ENCODE measurements at places on chromosomes 6 and 20. TPM values are rescaled to one million over a fixed set of nuclear protein-coding genes. Genes with fewer than 3 reads are reported as not detected.

Gene BPIFA1
- total RNA-seq = not detected

Gene ATF6B
- total RNA-seq = 30.1 TPM

Gene SNX9
- 44.0 TPM for total RNA-seq

Gene RSPH9
- 0.09 TPM for total RNA-seq

Gene TRIM38
- total RNA-seq = 2.3 TPM

Gene TFAP2A
- 0.29 TPM for total RNA-seq

Gene SLC17A2
- not detected for total RNA-seq

Gene HCK
- total RNA-seq = 14.8 TPM

Gene CYP39A1
- 5.2 TPM for total RNA-seq

Gene UNC5CL
- 0.28 TPM for total RNA-seq

- no peak overlapping the region for H3K27ac ChIP-seq
- no peaks in the 10 kb centered on the region for H3K27me3 ChIP-seq
- H3K4me1 ChIP-seq = no peaks in the 10 kb centered on the region
- no peak for DNase-seq
These were observed 69.1 kb downstream of the SLC35F1 start for GRCh38 chr6:117976030-117976651.

- no peaks in the 10 kb centered on the region for H3K27me3 ChIP-seq
- H3K4me3 ChIP-seq = no peak overlapping the region
- DNase-seq = no peak
- H3K4me1 ChIP-seq = no peaks in the 10 kb centered on the region
- no peaks in the 10 kb centered on the region for H3K36me3 ChIP-seq
These were observed 564.0 kb downstream of the CD109 start for GRCh38 chr6:74259981-74260380.

- H3K4me1 ChIP-seq = no peaks in the 10 kb centered on the region
- H3K36me3 ChIP-seq = no peaks in the 10 kb centered on the region
- H3K27me3 ChIP-seq = no peaks in the 10 kb centered on the region
- no peak overlapping the region for H3K4me3 ChIP-seq
- no peak for DNase-seq
- H3K27ac ChIP-seq = no peak overlapping the region
These were observed 589.9 kb downstream of the PHF3 start for GRCh38 chr6:64225503-64225902.

DNA sequence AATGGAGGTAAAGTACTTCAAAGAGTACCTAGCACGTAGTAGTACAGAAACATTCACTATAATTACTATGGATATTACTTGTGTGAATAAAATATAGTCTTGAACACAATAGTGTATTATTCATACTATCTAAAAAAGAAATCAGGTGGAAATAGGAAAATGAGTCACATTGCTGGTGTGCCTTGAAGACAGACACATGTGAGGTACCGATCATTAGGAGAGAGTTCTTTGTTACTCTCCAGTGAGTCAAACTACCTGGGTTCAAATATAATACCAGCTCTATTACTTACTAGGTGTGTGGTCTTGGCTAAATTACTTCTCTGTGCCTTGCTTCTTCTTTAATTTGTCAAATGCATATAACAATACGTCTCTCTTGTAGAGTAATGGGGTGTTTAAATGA is 50.8 kb upstream of the BEND6 start:
- no peak overlapping the region for H3K4me3 ChIP-seq
- peaks cover 3% of the 10 kb centered on the region for H3K4me1 ChIP-seq
- no peaks in the 10 kb centered on the region for H3K36me3 ChIP-seq
- no peak for DNase-seq

DNA sequence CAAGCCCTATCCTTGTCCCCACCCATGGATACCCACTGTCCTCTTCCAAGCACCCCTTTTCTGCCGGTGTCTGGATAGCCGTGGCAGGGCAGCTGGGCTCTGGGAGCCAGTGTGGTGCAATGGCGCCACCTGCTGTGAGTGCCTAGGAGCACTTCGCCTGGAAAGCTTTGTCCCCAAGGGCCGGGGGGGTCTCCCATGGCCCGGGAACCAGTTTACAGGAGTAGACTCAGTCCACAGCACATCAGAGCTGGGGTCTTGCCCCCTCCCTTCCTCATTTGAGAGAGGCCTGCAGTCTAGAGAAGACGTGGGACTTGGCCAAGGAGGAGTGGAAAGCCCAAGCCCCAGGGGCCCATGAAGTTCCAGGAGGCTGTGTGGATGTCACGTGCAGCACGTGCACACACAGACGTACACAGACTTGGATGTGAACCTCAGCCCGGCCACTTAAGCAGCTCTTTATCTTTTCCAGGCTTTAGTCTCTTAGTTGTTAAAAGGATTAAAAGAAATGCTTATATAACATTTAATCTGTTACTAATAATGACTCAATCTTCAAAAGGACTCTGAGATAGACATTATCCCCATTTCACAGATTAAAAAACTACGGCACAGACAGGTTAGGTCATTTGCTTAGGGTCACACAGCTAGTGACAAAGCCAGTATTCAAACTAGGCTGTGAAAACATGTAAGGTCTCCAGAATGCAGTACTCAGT is 40.9 kb upstream of the CDH22 start:
- peaks cover 14% of the 10 kb centered on the region for H3K4me1 ChIP-seq
- no peaks in the 10 kb centered on the region for H3K27me3 ChIP-seq
- no peak overlapping the region for H3K4me3 ChIP-seq
- DNase-seq = peak; percentile 41

DNA sequence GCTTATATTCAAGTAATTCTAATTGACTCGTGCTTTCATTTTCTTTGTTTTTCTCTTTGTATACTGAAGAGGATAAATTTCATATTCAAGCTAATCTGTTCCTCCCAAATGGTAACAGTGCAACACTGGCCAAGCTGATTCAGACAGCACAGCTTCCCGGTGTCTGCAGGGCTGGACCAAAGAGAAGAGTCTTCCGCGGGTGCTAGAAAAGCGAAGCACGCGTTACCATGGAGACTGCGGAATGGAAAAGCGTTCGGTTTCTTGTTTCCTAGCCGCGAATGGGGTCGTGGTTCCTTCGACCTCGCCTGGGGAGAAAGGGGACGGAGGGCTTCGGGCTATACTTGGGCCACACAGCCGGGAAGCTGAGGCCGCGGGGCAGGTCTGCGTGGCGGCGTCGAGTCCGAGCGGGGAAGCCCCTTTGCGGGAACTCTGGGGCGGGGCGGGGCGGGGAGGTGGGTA is 6.2 kb upstream of the ZNF311 start:
- H3K27ac ChIP-seq = peak overlapping the region; percentile 17
- no peak for DNase-seq
- H3K36me3 ChIP-seq = no peaks in the 10 kb centered on the region
- H3K4me3 ChIP-seq = peak overlapping the region; percentile 50

- no peak for DNase-seq
- no peaks in the 10 kb centered on the region for H3K36me3 ChIP-seq
- H3K27me3 ChIP-seq = no peaks in the 10 kb centered on the region
- H3K27ac ChIP-seq = no peak overlapping the region
These were observed 238.7 kb upstream of the PRDM1 start for GRCh38 chr6:105847433-105847832.

- H3K27ac ChIP-seq = no peak overlapping the region
- H3K36me3 ChIP-seq = peaks cover 3% of the 10 kb centered on the region
- H3K4me3 ChIP-seq = no peak overlapping the region
- DNase-seq = no peak
- H3K4me1 ChIP-seq = peaks cover 26% of the 10 kb centered on the region
These were observed 852 bp upstream of the TFEB start for GRCh38 chr6:41736186-41736733.

DNA sequence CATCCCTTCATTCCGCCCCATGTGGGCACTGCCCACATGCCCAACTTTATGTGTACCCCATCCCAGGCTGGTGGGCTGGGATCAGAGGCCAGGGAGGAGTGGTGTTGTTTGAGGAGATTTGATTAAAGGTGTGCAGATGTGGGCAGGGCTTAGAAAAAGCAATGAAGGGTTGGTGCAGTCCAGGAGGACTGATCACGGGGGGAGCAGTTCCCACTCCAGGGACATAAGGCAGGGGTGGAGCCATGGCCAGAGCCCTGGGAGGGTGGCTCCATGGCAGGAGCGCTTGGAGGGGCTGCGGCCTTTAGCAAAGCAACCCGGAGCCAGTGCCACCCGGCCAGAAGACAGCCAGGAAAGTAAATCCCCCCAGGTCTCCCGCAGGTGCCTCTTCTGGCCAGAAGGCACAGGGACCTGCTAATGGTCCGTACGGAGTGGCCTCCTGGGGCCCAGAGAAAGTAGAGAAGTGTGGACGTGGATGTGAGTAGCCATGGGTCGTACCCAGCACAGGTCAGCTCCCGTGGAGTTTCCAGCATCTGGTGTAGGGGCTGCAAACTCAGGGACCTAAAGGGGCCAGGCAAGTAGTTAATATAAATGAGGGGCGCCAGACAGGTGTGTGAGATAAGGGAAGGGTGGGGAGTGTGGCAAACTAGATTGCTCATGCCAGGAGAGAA is 62.1 kb upstream of the APCDD1L start:
- no peaks in the 10 kb centered on the region for H3K4me1 ChIP-seq
- no peaks in the 10 kb centered on the region for H3K36me3 ChIP-seq

- no peaks in the 10 kb centered on the region for H3K27me3 ChIP-seq
- H3K4me1 ChIP-seq = no peaks in the 10 kb centered on the region
- no peak for DNase-seq
- no peak overlapping the region for H3K27ac ChIP-seq
- H3K36me3 ChIP-seq = no peaks in the 10 kb centered on the region
- H3K4me3 ChIP-seq = no peak overlapping the region
These were observed 40.3 kb upstream of the ARMC2 start for GRCh38 chr6:108807928-108808327.

GRCh38 chr6:72182337-72183246 is 296.2 kb downstream of the RIMS1 start:
- H3K36me3 ChIP-seq = no peaks in the 10 kb centered on the region
- H3K4me1 ChIP-seq = peaks cover 7% of the 10 kb centered on the region
- DNase-seq = no peak
- H3K4me3 ChIP-seq = peak overlapping the region; percentile 46
- H3K27ac ChIP-seq = no peak overlapping the region

- no peak for DNase-seq
- H3K4me1 ChIP-seq = no peaks in the 10 kb centered on the region
- no peak overlapping the region for H3K27ac ChIP-seq
- H3K36me3 ChIP-seq = no peaks in the 10 kb centered on the region
These were observed 19.1 kb upstream of the SPTLC3 start for GRCh38 chr20:12989586-12990115.

GRCh38 chr20:38825901-38826625 is 20.6 kb downstream of the PPP1R16B start:
- H3K36me3 ChIP-seq = no peaks in the 10 kb centered on the region
- no peaks in the 10 kb centered on the region for H3K27me3 ChIP-seq
- H3K27ac ChIP-seq = no peak overlapping the region
- peaks cover 40% of the 10 kb centered on the region for H3K4me1 ChIP-seq
- no peak overlapping the region for H3K4me3 ChIP-seq
- no peak for DNase-seq

GRCh38 chr6:51016489-51016888 is 197.8 kb downstream of the TFAP2B start:
- no peaks in the 10 kb centered on the region for H3K27me3 ChIP-seq
- no peaks in the 10 kb centered on the region for H3K4me1 ChIP-seq
- H3K27ac ChIP-seq = no peak overlapping the region
- no peak overlapping the region for H3K4me3 ChIP-seq
- no peaks in the 10 kb centered on the region for H3K36me3 ChIP-seq

DNA sequence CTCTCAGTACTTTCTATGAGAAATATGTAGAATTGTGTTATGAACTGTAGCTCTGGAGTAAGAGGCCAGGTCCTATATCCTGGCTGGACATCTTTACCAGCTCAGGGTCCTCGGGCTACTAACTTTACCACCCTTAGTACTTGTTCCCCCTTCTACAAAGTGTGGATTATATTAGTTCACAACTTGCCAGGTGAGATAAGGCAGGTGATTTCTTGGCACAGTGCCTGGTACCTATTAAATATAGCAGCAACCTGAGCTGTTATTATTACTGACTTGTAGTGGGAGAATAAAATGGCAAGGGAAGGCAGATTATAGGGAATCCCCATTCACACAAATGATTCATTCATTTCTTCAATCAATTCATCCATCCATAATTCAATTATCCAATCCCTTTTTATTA is 150.1 kb downstream of the DOK5 start:
- no peak for DNase-seq
- H3K36me3 ChIP-seq = no peaks in the 10 kb centered on the region
- no peaks in the 10 kb centered on the region for H3K27me3 ChIP-seq
- peak overlapping the region; percentile 65 for H3K27ac ChIP-seq
- H3K4me3 ChIP-seq = no peak overlapping the region

- no peaks in the 10 kb centered on the region for H3K4me1 ChIP-seq
- H3K4me3 ChIP-seq = no peak overlapping the region
- no peak for DNase-seq
- no peak overlapping the region for H3K27ac ChIP-seq
These were observed 96.9 kb downstream of the JPH2 start for GRCh38 chr20:44089987-44090674.

- no peaks in the 10 kb centered on the region for H3K27me3 ChIP-seq
- H3K36me3 ChIP-seq = no peaks in the 10 kb centered on the region
- H3K4me1 ChIP-seq = peaks cover 23% of the 10 kb centered on the region
- no peak for DNase-seq
- no peak overlapping the region for H3K27ac ChIP-seq
These were observed 80.7 kb upstream of the EEF1E1 start for GRCh38 chr6:8182902-8183665.

GRCh38 chr6:3592371-3592941 is 135.6 kb upstream of the SLC22A23 start:
- no peaks in the 10 kb centered on the region for H3K4me1 ChIP-seq
- no peak for DNase-seq
- H3K27me3 ChIP-seq = no peaks in the 10 kb centered on the region
- no peak overlapping the region for H3K27ac ChIP-seq

GRCh38 chr6:53647462-53648094 is 18.0 kb downstream of the KLHL31 start:
- no peak overlapping the region for H3K27ac ChIP-seq
- no peaks in the 10 kb centered on the region for H3K36me3 ChIP-seq
- no peaks in the 10 kb centered on the region for H3K27me3 ChIP-seq
- DNase-seq = no peak
- no peak overlapping the region for H3K4me3 ChIP-seq
- H3K4me1 ChIP-seq = peaks cover 6% of the 10 kb centered on the region

GRCh38 chr20:33812152-33812849 is 1.2 kb downstream of the CHMP4B start:
- peak; percentile 51 for DNase-seq
- no peaks in the 10 kb centered on the region for H3K36me3 ChIP-seq
- peak overlapping the region; percentile 80 for H3K27ac ChIP-seq
- H3K27me3 ChIP-seq = no peaks in the 10 kb centered on the region
- peak overlapping the region; percentile 92 for H3K4me3 ChIP-seq

All from heart left ventricle (tissue), 16 donors.